A549 treated with DMSO at 1 μM for 4 hours (cell line): ENCODE measurements at places on chromosomes 13 and 19. TPM values are rescaled to one million over a fixed set of nuclear protein-coding genes. Genes with fewer than 3 reads are reported as not detected.

Gene GMIP
- 4.7 to 5.7 TPM (median 5.3 TPM) in 5 replicates for total RNA-seq

Gene CASP14
- not detected in 5 replicates for total RNA-seq

Gene NLRP9
- not detected in 5 replicates for total RNA-seq

Gene NLRP4
- total RNA-seq, result not detected in 5 replicates

Gene PSG7
- total RNA-seq, result 0.06 to 0.26 TPM (median 0.09 TPM) in 5 replicates

Gene CCDC122
- total RNA-seq, result 1.7 to 3.6 TPM (median 2.4 TPM) in 5 replicates

Gene GPR12
- not detected in 5 replicates for total RNA-seq

Gene ADPRHL1
- 10.7 to 15.5 TPM (median 12.6 TPM) in 5 replicates for total RNA-seq

Gene SIGLEC7
- not detected in 5 replicates for total RNA-seq

Gene RGL3
- total RNA-seq, result 0.67 to 2.7 TPM (median 2.0 TPM) in 5 replicates

Gene SRRM5
- 0.61 to 1.4 TPM (median 0.85 TPM) in 5 replicates for total RNA-seq
